ENCODE measurements at places on chromosomes 2 and 18. TPM values are rescaled to one million over a fixed set of nuclear protein-coding genes. Genes with fewer than 3 reads are reported as not detected.

DNA sequence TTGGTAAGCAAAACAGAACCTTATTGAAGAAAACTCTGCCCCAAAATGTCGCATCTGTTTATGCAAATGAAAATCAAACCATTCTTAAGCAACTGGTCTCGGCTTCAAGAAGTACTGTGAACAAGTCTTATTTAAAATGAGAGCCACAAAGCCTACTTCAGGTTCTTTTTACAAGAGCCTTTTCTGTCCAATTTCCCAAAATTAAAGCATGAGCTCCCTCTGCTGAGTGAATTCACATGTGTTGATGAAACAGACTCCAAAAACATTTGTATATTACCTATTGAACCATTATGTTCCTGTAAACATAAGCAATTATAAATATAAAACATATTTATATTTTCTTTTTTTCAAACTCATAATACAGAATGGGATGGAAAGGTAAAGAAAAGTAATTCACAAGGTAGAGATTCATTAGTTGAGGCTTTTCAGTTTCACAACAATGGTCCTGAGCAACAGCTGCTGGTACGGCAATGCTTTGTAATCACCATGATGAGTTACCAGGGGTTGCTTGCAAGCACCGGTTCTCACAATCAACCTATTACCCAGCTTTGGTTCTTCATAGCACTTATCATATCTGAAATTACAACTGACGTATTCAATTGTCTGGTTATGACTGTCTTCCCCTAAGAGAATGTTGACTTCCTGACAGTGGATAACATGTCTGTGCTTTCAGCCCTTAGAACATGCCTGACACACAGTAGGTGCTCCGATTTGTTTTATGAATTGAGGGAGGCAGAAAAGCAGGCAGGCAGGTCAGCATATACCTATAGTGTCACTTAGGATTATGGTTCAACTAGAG, 108.4 kb upstream of the BZW1 start:
- peak; percentile 61 for DNase-seq

- no peak for DNase-seq
Observed at GRCh38 chr2:117921520-117921919, 92.3 kb downstream of the CCDC93 start.

DNA sequence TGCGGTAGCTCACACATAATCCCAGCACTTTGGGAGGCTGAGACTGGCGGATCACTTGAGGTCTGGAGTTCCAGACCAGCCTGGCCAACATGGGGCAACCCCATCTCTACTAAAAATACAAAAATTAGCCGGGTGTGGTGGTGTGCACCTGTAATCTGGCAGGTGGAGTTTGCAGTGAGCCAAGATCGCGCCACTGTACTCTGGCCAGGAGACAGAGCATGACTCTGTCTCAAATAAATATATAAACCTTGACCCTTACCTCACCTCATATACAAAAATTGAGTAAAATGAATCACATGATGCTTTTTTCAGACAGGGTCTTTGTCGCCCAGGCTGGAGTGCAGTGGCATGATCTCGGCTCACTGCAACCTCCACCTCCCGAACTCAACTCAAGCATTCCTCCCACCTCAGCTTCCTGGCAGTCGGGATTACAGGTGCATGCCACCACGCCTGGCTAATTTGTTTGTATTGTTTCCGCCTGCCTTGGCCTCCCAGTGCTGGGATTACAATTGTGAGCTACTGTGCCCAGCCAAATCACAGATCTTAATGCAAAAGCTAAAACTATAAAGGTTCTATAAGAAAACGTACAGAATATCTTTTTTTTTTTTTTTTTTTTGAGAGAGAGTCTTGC, 25.3 kb downstream of the XPO1 start:
- DNase-seq: no peak

TRAPPC8 gene
- total RNA-seq: 70.1 TPM

Data from skin of body (tissue), 3 donors.